ENCODE measurements at places on chromosomes 3 and 15. TPM values are rescaled to one million over a fixed set of nuclear protein-coding genes. Genes with fewer than 3 reads are reported as not detected.

SLC9C1 gene
- 0.07 TPM for polyA plus RNA-seq

RTP4 gene
- 7.3 TPM for polyA plus RNA-seq

TBC1D21 gene
- polyA plus RNA-seq = not detected

KLHL6 gene
- polyA plus RNA-seq = 2.7 TPM

CRYGS gene
- polyA plus RNA-seq = 1.6 TPM

ESYT3 gene
- 0.53 TPM for polyA plus RNA-seq

XCR1 gene
- polyA plus RNA-seq = 0.04 TPM

SLC28A1 gene
- polyA plus RNA-seq = not detected

ITIH4 gene
- 2.8 TPM for polyA plus RNA-seq

CLDN16 gene
- polyA plus RNA-seq = 0.06 TPM

PFKFB4 gene
- 6.3 TPM for polyA plus RNA-seq

ANKRD34C gene
- 0.20 TPM for polyA plus RNA-seq

IDH2 gene
- 27.4 TPM for polyA plus RNA-seq

KLHL40 gene
- not detected for polyA plus RNA-seq

RCCD1 gene
- 13.0 TPM for polyA plus RNA-seq

RTP3 gene
- not detected for polyA plus RNA-seq

OR5K2 gene
- not detected for polyA plus RNA-seq

IL20RB gene
- polyA plus RNA-seq = 0.39 TPM

CALML4 gene
- 9.5 TPM for polyA plus RNA-seq

KBTBD13 gene
- 0.07 TPM for polyA plus RNA-seq

ACP3 gene
- 8.5 TPM for polyA plus RNA-seq

GUCA1C gene
- polyA plus RNA-seq = 1.8 TPM

MANF gene
- polyA plus RNA-seq = 35.0 TPM

GLDN gene
- 10.3 TPM for polyA plus RNA-seq

SLC6A11 gene
- 0.05 TPM for polyA plus RNA-seq

CD80 gene
- polyA plus RNA-seq = 0.07 TPM

KBTBD12 gene
- 0.87 TPM for polyA plus RNA-seq

SLC6A1 gene
- 3.3 TPM for polyA plus RNA-seq

PLA2G4E gene
- not detected for polyA plus RNA-seq

NMNAT3 gene
- 21.1 TPM for polyA plus RNA-seq

STRIT1 gene
- polyA plus RNA-seq = not detected

CAND2 gene
- polyA plus RNA-seq = 3.5 TPM

SIN3A gene
- polyA plus RNA-seq = 50.6 TPM

PTH1R gene
- 3.8 TPM for polyA plus RNA-seq

DMXL2 gene
- 9.1 TPM for polyA plus RNA-seq

Measured in ovary (tissue), 10 donors.